Naive thymus-derived CD4-positive, alpha-beta T cell (primary cell): ENCODE measurements at places on chromosomes 4 and X.

DNA sequence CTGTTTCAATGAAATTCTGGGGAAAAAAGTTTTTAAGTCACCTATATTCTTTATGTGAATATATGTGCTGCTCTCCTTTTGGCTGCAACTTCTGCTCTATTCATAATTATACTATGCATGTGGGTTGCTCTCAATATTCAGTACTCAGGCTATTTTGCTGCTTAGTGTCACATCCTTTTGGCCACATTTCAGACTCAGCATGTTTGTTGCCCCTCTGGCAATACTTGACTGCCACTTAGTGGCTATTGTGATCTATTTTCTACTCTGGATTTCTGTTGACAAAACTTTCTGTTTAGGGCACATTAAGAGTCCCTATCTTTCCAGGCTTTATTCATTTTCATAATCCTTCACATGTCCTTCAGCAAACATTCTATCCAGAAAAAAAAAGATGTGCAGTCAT is 15.8 kb upstream of the CT45A1 start:
- no peak for DNase-seq
- no peaks in the 10 kb centered on the region for H3K27me3 ChIP-seq
- no peaks in the 10 kb centered on the region for H3K36me3 ChIP-seq
- H3K4me3 ChIP-seq = no peak overlapping the region

DNA sequence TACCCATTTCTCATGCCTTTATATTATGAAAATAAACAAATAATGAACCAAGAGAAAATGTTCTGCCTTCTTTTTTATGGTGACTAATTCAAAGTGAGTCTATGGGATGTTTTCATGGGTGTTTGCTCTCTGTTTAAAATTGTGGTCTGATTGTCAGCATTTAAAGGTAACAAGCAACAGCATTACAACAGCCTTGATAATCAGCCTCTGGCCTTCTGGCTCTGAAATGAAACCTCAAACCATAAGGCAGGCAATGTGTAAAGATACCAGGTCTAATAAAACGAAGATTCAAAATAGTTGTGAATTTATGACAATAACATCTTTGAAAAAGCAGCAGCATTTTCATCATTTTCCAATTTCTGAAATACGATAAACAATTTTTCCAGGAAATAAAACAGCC is 63.7 kb downstream of the FAM13A start:
- DNase-seq = no peak
- no peak overlapping the region for H3K4me3 ChIP-seq
- no peaks in the 10 kb centered on the region for H3K4me1 ChIP-seq

GRCh38 chr4:14583331-14583730 is 418.9 kb upstream of the CPEB2 start:
- DNase-seq = no peak
- H3K36me3 ChIP-seq = no peaks in the 10 kb centered on the region
- no peak overlapping the region for H3K27ac ChIP-seq
- no peaks in the 10 kb centered on the region for H3K4me1 ChIP-seq
- H3K27me3 ChIP-seq = no peaks in the 10 kb centered on the region

DNA sequence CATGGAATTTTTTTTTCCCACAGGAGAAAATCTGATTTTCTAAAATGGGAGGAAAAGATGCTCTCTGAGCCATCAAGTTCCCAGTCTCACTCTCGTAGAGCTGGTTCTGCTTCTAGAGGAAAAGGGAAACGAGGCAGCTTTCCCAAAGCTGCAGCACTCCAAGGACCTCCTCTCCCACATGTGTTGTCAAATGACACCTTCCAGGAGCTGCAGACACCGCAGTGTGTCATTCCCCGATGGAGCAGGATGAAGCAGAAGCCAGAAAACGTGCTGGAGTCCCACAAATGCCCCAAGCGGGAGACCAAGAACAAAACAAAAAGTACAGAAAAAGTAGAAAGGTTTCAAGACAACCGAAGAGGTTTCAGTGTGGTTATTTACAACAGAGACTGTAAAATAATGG is 348.1 kb downstream of the ARHGAP10 start:
- no peaks in the 10 kb centered on the region for H3K4me1 ChIP-seq
- peaks cover 18% of the 10 kb centered on the region for H3K36me3 ChIP-seq
- no peak overlapping the region for H3K27ac ChIP-seq
- H3K4me3 ChIP-seq = no peak overlapping the region
- DNase-seq = no peak
- H3K27me3 ChIP-seq = no peaks in the 10 kb centered on the region

DNA sequence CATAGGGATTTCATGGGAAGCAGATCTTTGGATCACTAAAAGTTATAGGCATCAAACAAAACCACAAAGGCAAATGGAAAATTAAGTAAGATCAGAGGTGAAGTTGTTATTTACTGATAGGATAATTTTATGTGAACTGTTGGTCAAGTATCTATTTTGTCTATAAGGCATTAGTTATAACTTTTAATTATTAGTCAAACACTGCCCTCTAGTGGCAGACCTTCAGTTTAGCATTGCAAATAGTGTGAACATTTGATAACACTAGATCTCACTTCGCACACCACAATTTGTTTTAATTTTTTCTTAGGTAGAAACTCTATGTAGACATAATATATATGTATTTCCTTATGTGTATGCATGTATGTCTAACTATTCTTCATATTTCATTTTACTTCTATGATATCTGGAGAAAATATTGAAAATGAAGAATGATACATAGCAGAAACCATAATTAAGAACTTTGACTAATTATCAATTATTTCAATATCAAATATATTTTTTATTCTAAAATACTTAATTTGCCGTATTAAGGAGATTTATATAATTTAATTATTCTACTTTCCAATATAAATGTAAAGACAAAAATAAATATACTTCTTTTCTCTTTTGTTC is 214.5 kb upstream of the TACR3 start:
- H3K4me3 ChIP-seq = no peak overlapping the region
- no peaks in the 10 kb centered on the region for H3K4me1 ChIP-seq
- no peaks in the 10 kb centered on the region for H3K36me3 ChIP-seq
- no peaks in the 10 kb centered on the region for H3K27me3 ChIP-seq
- no peak overlapping the region for H3K27ac ChIP-seq
- no peak for DNase-seq

- H3K4me3 ChIP-seq = no peak overlapping the region
- DNase-seq = no peak
- H3K27ac ChIP-seq = no peak overlapping the region
- no peaks in the 10 kb centered on the region for H3K27me3 ChIP-seq
Measured at GRCh38 chr4:24533364-24533763, 51.0 kb downstream of the DHX15 start.

GRCh38 chr4:25654971-25655963 is at the start of gene SLC34A2:
Gene SLC34A2, plus strand, starts transcription at chr4:25655851. Its CDS starts 6,650 bp downstream, at chr4:25662501.
- H3K27me3 ChIP-seq = peaks cover 3% of the 10 kb centered on the region
- no peak for DNase-seq
- H3K27ac ChIP-seq = no peak within 1 kb of the TSS
- no peaks in the 10 kb centered on the region for H3K36me3 ChIP-seq
- no peak within 1 kb of the TSS for H3K4me3 ChIP-seq

DNA sequence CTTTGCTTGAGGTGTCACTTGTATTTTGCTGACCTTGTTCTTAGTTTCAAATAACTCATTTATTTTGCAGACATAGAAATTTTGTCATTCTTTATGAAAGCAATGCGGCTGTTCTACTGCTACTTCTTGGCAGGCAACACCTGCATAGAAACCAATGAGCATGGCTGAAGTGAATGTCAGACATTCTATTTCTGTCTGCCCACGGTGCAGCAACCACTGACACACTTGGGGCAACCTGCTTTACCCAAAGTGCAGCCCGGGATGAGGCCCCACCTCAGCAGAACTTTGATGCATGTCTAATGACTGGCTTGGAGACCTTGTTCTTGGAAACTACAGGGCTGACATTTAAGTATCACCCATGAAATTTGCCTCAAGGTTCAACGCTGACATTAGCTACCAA is 93.6 kb downstream of the RBM47 start:
- no peaks in the 10 kb centered on the region for H3K36me3 ChIP-seq
- H3K4me3 ChIP-seq = no peak overlapping the region
- H3K4me1 ChIP-seq = no peaks in the 10 kb centered on the region
- no peak for DNase-seq

DNA sequence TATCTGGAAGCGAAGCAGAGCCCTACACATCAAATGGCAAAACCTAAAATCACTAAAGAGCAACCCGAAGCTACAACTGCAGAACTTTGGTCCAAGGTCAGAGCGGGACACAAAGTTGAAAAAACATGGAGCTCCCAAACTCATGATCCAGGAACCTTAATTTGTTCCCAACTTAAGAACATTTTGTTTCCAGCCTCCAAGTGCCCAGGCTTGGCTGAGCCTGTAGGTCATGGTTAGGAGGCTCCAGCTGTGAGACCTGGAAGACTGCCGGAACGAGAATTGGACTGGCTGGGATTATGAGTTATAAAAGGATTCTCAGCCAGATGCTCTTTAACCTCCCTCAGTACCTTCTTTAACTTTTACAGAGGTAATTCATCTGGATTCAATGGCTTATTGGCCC is 349.1 kb upstream of the DDX53 start:
- no peaks in the 10 kb centered on the region for H3K36me3 ChIP-seq
- no peak for DNase-seq
- no peak overlapping the region for H3K27ac ChIP-seq
- no peaks in the 10 kb centered on the region for H3K4me1 ChIP-seq
- no peak overlapping the region for H3K4me3 ChIP-seq

- no peak for DNase-seq
- H3K36me3 ChIP-seq = no peaks in the 10 kb centered on the region
- no peaks in the 10 kb centered on the region for H3K27me3 ChIP-seq
- no peak overlapping the region for H3K27ac ChIP-seq
- H3K4me1 ChIP-seq = no peaks in the 10 kb centered on the region
Measured at GRCh38 chr4:70365479-70365878, 4.9 kb downstream of the SMR3A start.

DNA sequence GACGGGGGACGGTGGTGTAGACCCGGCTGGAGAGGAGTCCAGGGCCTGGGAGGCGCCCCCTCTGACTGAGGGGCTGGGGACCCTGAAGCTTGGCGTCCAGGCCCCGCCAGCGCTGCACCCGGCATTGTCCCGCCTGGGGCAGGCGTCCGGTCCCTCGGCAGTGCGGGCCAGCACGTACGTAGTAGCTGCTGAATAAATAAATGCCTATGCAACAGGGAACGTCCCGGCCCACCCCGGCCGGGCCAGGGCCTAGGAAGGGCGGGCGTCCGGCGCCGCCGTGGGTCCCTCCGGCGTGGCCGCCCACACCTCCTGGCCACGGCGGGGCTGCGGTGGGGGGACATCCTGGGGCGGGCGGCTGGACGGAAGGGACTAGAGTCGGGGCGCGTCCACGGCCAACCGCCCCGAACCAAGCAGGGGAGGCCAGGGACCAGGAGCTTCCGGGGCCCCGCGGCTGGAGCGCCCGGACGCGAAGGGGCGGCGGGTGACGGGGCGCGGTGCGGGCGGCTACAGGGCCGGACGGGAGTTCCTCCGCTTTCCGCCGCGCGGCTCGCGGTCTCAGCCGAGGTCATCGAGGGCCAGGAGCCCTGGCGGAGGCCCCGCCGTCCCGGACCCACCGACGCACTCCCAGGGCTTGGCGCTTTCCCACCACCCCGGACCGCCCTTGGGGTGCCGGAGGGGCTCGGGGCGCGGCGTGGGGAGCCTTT is 886 bp upstream of the WWC2 start:
- DNase-seq = peak; percentile 12
- H3K4me3 ChIP-seq = peak overlapping the region; percentile 75
- peak overlapping the region; percentile 48 for H3K27ac ChIP-seq
- H3K4me1 ChIP-seq = no peaks in the 10 kb centered on the region

GRCh38 chr4:23135792-23136645 is 443.3 kb downstream of the GBA3 start:
- H3K27me3 ChIP-seq = no peaks in the 10 kb centered on the region
- no peak overlapping the region for H3K27ac ChIP-seq
- no peak overlapping the region for H3K4me3 ChIP-seq

GRCh38 chr4:79886021-79886420 is 187.0 kb downstream of the ANTXR2 start:
- H3K36me3 ChIP-seq = no peaks in the 10 kb centered on the region
- no peak overlapping the region for H3K27ac ChIP-seq
- H3K4me3 ChIP-seq = no peak overlapping the region
- no peaks in the 10 kb centered on the region for H3K27me3 ChIP-seq
- H3K4me1 ChIP-seq = no peaks in the 10 kb centered on the region

GRCh38 chr4:40321574-40322275 is 13.4 kb upstream of the CHRNA9 start:
- H3K4me1 ChIP-seq = peaks cover 16% of the 10 kb centered on the region
- no peak overlapping the region for H3K4me3 ChIP-seq
- no peak for DNase-seq

GRCh38 chr4:156971676-156972378 is at the start of gene PDGFC:
Gene PDGFC, minus strand, starts transcription at chr4:156971799. Its CDS starts 896 bp downstream, at chr4:156970903.
- no peaks in the 10 kb centered on the region for H3K27me3 ChIP-seq
- no peaks in the 10 kb centered on the region for H3K36me3 ChIP-seq
- no peak within 1 kb of the TSS for H3K27ac ChIP-seq
- no peaks in the 10 kb centered on the region for H3K4me1 ChIP-seq
- no peak within 1 kb of the TSS for H3K4me3 ChIP-seq

GRCh38 chr4:41647383-41647782 is 101.1 kb downstream of the PHOX2B start:
- no peak overlapping the region for H3K27ac ChIP-seq
- DNase-seq = no peak
- no peaks in the 10 kb centered on the region for H3K36me3 ChIP-seq
- no peak overlapping the region for H3K4me3 ChIP-seq
- no peaks in the 10 kb centered on the region for H3K27me3 ChIP-seq

GRCh38 chrX:37684973-37685372 is 618 bp upstream of the XK start:
- H3K36me3 ChIP-seq = no peaks in the 10 kb centered on the region
- H3K4me3 ChIP-seq = no peak overlapping the region
- H3K27me3 ChIP-seq = no peaks in the 10 kb centered on the region
- no peak overlapping the region for H3K27ac ChIP-seq
- DNase-seq = no peak

DNA sequence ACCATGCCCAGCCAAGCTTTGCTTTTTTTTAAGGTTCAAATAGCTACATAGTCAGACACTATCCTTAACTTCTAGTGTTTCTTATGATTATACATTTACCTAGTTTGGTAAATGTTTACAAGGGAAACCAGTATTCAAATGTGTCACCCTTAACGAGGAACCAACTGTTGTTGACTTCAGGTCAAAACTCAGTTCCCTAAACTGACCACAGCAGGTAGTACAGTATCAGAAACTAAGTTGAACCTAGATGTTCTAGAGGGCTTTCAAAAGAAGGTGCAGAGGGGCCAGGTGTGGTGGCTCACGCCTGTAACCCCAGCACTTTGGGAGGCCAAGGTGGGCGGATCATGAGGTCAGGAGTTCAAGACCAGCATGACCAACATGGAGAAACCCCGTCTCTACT is 11.3 kb downstream of the GPC4 start:
- no peaks in the 10 kb centered on the region for H3K4me1 ChIP-seq
- no peak overlapping the region for H3K4me3 ChIP-seq
- H3K27ac ChIP-seq = no peak overlapping the region
- H3K27me3 ChIP-seq = no peaks in the 10 kb centered on the region
- no peaks in the 10 kb centered on the region for H3K36me3 ChIP-seq

GRCh38 chrX:104195013-104195412 is 28.8 kb downstream of the FAM199X start:
- H3K36me3 ChIP-seq = no peaks in the 10 kb centered on the region
- DNase-seq = no peak
- no peak overlapping the region for H3K27ac ChIP-seq
- no peak overlapping the region for H3K4me3 ChIP-seq
- no peaks in the 10 kb centered on the region for H3K27me3 ChIP-seq
- no peaks in the 10 kb centered on the region for H3K4me1 ChIP-seq
